Stimulated activated CD4-positive, alpha-beta T cell treated with anti-CD3 and anti-CD28 coated beads, Interleukin-1b, Interleukin-23, amount 100 ng/mL, for 48 hours (primary cell): ENCODE measurements at places on chromosomes 5 and 9.

GRCh38 chr9:126463426-126463825 is 136.8 kb downstream of the MVB12B start:
- DNase-seq = no peak

DNA sequence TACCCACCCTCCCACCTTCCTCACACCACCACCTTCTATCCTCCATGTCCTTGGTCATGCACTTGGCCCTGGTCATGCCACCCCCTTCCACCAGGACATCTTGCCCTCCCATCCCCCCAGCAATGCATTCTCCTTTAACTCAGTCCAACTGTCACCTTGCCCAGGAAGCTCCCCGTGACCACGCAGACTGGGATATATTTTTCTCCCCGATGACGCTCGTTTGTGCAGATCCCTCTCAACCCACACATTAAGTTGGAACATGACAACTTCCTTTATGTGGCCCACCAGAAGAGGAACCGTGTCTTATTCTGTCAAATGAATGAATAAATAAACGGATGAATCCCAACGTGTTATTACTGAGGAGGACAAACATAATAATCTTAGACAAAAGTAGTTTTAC is 82.8 kb upstream of the TAS2R1 start:
- DNase-seq = no peak

DNA sequence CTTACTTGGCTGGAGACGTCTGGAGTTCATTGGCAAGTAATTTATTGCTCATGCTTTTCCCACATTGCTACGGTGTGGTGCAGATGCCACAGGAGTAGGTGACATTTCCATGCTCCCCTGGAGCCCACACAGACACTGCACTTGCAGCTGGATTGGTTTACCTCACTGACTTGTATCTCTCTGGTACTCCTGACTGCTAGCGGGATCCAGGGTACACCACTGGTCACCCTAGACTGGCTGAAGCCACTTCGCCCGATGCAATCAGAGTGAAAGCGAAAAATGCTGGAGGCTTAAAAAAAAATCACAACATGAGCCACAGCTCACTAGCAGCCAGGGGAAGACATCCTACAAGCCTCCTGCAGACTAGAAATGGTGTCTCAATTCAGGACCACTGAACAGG is 32.6 kb upstream of the SLIT3 start:
- no peak for DNase-seq

DNA sequence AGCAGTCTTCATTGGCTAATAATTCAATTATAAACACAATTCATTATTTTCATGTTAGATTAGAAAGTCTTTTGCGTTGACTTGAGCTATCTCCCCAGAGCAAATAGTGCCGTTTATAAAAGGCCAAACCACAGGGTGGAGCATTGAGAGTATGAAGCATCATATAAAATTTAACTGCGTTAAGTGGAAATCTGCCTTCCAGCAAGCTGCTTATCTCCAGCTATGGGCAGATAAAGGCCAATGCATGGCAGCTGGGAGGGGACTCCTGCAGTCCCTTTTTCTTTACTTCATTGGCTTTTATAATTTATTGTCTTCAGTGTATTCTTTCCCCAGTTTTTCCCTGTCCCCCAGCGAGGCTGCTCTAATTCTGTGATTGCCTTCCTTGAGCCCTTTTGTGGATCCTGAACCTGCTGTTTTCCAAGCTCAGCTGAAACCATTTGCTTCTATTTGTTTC is 113.7 kb downstream of the TMEM232 start:
- DNase-seq = no peak

DNA sequence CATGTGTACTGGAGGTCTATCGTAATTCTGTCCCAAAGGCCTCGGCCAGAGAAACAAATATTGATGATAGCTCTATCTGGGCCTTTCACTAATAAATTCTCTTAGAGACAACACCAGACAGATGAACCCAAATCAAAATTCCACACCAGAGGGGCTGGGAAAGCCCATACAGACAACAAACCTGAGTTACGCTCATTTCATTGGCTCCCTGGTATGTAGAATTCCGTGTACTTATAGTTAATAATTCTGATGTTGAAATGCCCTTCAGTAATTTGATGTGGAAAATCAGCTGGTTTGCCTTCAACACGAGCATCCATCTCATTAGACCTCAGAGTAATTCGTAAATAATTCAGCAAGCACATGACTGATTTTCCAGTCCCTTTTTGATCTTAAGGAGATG is 53.2 kb downstream of the FRMD3 start:
- DNase-seq = no peak

- no peak for DNase-seq
These were observed 320.4 kb upstream of the CCNH start for GRCh38 chr5:87732875-87733768.

GRCh38 chr5:6739603-6740002 is 26.4 kb downstream of the TENT4A start:
- no peak for DNase-seq

DNA sequence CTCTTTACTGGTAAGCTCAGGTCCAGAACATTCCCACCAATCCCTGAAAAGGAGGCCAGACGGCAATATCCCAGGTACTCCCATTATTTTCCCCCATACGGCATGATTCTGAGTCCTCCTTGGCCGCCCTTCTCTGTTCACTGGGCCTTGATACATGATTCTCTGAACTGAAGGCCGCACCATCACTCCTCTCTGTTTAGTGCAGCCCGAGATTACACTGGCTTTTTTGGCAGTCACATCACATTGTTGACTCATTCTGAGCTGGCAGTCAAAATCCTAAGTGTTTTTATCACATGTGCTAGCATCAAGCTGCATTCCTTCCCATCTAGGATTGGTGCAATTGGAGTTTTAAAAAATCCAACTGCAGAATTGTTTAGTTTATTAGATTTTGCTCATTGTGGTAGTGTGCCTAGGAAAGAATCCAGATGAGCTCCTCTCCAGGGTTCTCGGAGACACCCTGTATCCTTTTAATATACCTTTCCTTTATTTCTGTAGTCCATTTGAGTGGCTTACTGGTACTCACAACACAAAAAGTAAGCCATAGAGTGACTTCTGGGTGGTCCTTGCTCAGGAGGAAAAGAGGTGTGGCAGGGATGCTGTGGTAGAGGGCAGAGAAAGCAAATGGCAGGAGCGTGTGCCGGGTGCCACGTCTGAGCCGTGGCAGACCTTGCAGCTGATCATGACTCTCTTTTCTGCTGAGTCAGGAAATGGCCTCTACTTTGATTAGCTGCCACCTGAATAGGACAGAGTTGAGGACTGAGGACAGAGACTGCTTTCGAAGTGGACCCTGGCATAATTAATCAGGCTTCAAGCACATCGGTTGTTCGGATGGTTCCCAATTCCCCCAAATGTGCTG is 121.1 kb upstream of the IL12B start:
- DNase-seq = no peak

DNA sequence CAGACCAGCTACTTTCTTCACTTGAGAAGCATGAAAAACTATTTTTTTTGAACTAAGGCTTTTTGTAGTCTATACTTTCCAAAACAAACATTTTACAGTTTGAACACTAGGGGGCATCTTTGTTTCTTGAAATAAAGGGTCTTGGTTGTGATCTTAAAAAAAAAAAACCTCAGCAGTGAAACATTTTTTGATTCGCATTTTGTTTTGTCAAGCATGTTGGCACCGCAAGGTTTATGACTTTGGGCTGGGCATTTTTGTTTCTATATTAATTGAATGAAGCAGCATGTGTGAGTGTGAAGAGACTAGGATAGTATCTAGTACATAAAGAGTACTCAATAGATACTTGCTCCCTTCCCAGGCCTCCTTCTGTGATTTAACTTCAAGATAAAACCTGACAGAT is 31.6 kb upstream of the ACOT12 start:
- no peak for DNase-seq

- no peak for DNase-seq
These were observed 20.4 kb downstream of the ERGIC1 start for GRCh38 chr5:172854451-172854871.

GRCh38 chr9:34413231-34413852 is 36.6 kb upstream of the MYORG start:
- DNase-seq = no peak

DNA sequence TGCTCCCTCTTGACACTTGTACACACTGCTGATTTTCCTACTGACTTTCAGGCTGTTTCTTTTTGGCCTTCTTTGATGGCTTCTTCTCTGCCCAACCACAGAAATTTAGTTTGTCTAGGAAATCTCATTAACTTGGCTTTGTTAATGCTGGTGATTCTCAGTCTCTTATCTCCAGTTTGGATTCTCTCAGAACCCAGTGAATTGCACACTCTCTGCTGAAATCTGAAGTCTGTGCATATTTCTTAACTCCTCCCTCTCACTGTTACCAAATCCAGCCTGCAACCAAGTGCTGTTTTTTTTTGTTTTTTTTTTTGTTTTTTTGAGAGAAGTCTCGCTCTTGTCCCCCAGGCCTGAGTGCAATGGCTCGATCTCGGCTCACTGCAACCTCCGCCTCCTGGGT is 117.2 kb downstream of the CDC42SE2 start:
- no peak for DNase-seq

DNA sequence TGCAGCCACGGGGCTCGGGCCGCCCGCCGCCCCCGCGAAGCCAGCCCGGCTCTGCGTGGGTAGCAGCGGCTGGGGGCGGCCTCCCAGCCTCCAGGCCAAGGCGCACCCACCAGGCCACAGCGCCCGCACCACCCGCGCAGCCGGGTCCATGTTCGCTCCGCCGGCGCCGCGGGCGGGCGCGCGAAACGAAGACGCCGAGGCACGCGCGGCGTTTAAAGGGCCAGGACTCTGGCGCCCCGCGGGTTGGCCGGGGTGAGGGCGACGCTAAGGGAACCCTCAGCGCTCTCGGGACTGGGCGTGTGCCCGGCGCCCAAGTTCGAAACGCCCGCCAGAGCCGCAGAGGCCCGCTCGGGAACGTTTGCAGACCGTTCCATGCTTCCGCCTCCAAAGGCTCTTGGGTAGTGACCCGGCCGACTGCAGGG is at the start of gene PTGES2:
TSS of gene PTGES2 (minus strand) at position 162 of the 422 bp plus-strand sequence. CDS start at position 150, 12 bp downstream.
- DNase-seq = peak; percentile 75

DNA sequence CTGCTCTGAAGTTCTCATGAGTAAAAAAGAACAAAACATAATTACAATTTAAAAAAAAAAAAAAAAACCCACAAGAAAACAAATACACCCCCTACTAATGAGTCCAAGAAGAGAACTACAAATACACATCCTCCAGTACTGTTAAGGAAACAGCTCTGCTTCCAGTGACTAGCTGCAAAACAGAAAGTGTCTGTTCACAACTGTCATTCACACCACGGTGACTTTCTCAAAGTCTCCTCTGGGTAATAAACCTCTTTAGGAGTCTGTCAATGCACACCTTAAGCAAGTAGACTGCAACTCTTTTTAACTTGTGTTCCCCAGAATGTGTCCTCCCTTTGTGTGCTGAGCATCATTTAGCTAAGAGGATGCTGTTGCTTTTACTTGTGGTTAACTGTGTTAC is 6.2 kb downstream of the REEP5 start:
- DNase-seq = no peak

DNA sequence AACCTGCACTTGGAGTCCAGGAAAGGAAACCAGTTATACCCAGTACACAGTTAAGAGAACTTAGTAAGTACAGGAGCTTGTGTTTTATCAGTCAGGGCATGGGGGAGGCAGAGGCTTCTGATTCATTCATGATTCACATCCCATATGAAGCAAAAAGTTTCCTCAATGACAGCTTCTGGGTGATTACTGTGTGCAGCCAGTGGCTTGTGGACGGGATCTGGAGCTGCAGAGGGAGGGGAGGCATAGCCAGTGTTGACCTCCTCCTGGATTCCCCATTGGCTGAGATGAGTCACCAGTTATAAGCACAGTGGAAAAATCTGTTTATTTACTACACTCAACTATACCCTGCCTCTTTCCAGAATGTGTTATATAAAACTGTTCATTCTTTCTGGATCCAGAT is 17.7 kb downstream of the IL31RA start:
- peak; percentile 74 for DNase-seq

DNA sequence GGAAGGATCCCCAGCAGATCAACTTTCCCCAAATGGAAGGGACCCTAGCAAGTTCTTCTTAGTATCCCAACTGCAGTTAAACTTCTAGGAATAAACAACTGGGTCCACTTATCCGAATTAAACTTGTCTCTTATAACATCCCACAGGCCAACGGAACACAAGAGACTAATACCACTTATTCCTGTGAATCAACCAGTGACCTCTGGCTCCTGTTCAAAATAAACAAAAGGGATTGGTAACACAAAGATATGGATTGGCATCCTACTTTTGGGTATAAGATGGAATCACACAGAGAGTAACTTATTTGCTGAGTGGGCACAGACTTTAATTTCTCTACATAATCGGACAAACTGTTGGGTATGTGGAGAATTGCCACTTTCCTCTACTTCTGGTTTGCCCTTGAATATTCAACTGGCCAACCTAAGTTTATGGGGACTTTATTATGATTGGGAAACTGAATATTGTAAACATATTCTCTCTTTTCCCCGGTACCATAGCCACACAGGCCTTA is 12.4 kb upstream of the PAIP1 start:
- DNase-seq = no peak

GRCh38 chr5:31770132-31770720 is 131.3 kb downstream of the PDZD2 start:
- DNase-seq = no peak

DNA sequence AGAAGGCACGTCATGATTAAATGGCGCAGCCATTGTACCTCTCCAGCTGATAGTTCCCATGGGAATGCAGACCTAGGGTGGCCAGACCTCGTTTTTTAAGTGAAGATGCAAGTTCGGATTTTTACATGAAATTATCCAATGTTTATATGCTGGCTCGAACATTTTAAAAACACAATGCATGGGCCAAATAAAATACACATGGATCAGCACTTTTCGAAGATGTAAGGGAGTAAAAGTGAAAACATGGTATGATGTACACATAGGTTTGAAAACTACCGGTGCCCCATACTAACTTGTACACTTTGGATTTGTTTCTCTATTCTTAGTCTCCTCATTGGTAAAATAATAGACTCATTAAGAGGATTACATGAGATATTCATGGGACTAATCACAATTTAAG is 412.5 kb upstream of the CCNG1 start:
- DNase-seq = no peak

DNA sequence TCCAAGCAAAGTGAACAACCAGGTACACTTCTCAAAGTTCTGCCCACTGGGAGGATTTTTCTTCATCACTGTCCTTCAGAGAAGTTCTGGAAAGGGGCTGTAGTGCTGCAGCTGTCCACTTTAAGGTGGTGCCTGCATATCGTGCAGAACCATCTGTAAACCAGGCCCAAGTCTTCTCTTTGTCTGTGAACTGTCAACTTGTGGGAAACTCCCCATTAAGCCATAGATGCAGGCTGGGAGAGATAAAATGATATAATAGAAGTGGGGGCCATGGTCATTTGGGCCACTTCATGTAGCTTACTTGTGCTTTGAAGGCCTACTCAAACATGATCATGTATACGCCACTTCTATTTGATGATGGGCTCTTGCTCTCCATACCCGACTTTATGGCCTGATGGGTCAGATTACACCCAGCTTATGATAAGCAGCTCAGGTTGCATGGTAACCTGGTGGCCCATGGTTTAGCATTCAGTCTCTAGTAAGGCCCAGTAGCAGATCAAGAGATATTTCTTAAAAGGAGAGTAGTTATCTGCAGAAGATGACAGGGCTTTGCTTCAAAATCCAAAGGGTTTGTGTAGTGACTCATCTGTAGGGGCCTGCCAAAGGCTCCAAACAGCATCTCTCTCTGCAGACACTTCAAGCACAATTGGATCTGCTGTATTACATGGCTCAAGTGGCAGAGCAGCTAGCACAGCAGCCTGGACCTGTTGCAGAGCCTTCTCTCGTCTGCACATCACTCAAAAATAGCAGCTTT is 15.7 kb upstream of the BTF3 start:
- DNase-seq = no peak
